ENCODE measurements at places on chromosomes 5 and 9. TPM values are rescaled to one million over a fixed set of nuclear protein-coding genes. Genes with fewer than 3 reads are reported as not detected.

- no peak for DNase-seq
Measured at GRCh38 chr9:90846770-90847419, 45.3 kb downstream of the SYK start.

GRCh38 chr5:55894135-55894534 lies 43.0 kb downstream of the IL31RA start:
- no peak for DNase-seq

GRCh38 chr5:55104036-55104772 lies 1.8 kb downstream of the GZMA start:
- DNase-seq = no peak

INSL6 gene
- not detected for total RNA-seq

FOXI1 gene
- 0.14 TPM for total RNA-seq

- no peak for DNase-seq
Measured at GRCh38 chr5:17235731-17236330, 18.4 kb downstream of the BASP1 start.

- no peak for DNase-seq
Measured at GRCh38 chr9:278651-279050, 64.0 kb downstream of the DOCK8 start.

TCF7 gene
- total RNA-seq = 36.2 TPM

PIP5K1B gene
- 10.3 TPM for total RNA-seq

PKD2L2 gene
- total RNA-seq = not detected

DMRT3 gene
- not detected for total RNA-seq

GRCh38 chr5:172887692-172888091 lies 53.6 kb downstream of the ERGIC1 start:
- no peak for DNase-seq

SREK1 gene
- total RNA-seq = 81.4 TPM

CERT1 gene
- 42.7 TPM for total RNA-seq

DNA sequence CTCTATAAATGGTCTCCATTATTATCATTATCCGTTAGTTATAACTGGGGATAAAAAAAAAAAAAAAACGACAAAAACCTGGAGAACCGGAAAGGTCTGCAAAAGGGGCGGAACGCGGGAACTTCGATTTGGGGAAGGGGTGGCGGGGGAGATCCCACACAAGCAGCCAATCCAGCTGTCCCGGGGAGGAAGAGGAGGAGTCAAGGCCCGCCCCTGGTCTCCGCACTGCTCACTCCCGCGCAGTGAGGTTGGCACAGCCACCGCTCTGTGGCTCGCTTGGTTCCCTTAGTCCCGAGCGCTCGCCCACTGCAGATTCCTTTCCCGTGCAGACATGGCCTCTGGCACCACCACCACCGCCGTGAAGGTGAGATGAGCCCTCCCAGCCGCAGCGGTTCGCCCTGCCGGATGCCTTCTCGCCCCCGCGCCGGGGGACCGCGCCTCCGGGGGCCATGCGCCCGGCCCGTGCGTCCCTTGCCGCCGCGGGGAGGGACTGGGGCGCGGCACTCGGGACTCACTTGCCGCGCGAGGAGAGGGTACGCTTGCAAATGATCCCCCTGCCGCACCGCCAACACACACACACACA lies at the start of gene MTAP:
Gene MTAP (plus strand): TSS at position 219 of the 583 bp plus-strand sequence. CDS start 113 bp downstream, at position 332.
- DNase-seq = peak; percentile 88

- DNase-seq = no peak
Measured at GRCh38 chr9:91376239-91376638, 14.5 kb upstream of the AUH start.

- no peak for DNase-seq
Measured at GRCh38 chr5:56037531-56038010, 42.8 kb upstream of the IL6ST start.

DNA sequence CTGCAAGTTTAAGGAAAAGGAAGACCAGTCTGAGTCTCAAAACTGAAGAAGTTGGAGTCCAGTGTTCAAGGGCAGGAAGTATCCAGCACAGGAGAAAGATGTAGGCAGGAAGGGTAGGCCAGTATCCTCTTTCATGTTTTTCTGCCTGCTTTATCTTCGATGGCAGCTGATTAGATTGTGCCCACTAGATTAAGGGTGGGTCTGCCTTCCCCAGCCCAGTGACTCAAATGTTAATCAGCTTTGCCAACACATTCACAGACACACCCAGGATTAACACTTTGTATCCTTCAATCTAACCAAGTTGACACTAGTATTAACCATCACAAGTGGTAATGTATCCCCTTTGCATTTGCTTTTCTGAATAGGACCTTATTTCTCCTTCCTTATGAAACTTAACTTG lies 535.9 kb upstream of the FTMT start:
- DNase-seq = no peak

DNA sequence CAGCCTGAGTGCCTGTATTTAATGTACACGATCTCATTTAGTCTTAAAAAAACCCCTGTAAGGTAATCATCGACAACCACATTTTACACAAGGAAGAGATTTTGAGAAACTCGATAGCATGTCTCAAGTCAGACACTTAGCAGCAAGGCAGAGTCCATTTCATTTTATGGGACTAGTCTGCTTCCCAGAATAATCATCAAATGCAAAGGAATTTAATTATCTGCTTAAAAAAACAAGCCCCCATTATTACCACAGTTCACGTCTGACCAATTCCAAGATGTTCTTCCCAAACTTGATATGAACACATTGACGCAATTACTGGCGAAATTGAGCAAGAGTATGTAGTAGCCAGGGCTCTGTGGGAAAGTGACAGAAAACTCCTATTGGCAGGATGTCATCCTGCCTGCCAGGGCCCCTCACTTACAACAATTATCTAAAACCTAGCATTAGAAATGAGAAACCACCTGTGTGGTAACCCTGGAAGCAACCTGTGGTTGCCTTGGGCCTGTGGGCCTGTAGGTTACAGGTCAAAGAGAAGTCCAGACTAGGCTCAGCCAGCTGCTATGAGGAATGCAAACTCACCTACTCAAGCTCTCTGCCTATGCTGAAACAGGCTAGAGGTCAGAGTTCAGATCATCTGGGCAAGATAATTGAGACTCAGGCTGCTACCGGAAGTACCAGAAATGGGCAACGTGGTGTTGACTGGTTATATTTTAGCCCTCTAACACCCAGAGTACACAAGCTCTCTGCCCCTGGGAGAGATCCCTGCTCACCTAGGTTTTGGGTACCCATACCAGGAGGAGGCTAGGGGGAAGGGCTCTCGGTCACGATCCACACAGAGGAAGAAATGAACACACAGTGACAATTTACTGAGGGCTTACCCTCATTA lies 1.6 kb downstream of the B4GALT1 start:
- DNase-seq = peak; percentile 89

- no peak for DNase-seq
Measured at GRCh38 chr5:64221911-64222310, 56.3 kb downstream of the RNF180 start.

DNA sequence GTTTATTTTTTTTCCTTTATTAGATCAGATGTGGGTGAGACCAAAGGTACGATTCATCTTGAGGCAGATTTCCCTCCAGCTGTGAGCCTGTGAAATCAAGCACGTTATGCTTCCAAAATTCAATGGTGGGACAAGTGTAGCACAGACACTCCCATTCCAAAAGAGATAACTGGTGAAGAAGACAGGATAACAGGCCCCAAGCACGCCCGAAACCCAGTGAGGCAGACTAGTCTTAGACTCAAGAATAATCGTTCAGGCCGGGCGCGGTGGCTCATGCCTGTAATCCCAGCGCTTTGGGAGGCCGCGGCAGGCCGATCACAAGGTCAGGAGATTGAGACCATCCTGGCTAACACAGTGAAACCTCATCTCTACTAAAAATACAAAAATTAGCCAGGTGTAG lies 36.8 kb upstream of the COL5A1 start:
- no peak for DNase-seq

PRR16 gene
- not detected for total RNA-seq

DNA sequence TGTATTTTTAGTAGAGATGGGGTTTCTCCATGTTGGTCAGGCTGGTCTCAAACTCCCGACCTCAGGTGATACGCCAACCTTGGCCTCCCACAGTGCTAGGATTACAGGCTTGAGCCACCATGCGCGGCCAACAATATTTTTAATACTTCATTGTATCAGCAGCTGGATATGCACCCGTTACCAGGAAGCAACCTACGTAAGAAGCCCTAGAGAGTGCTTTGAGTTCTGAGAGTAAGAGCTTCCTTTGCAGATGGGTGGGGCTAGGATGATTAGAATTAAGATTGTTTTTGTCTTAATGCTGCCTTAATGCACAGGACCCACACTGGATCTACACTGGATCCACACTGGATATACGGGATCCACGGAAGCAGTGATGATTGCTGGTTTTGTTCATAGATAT lies 123.9 kb upstream of the ABCA1 start:
- no peak for DNase-seq

DNA sequence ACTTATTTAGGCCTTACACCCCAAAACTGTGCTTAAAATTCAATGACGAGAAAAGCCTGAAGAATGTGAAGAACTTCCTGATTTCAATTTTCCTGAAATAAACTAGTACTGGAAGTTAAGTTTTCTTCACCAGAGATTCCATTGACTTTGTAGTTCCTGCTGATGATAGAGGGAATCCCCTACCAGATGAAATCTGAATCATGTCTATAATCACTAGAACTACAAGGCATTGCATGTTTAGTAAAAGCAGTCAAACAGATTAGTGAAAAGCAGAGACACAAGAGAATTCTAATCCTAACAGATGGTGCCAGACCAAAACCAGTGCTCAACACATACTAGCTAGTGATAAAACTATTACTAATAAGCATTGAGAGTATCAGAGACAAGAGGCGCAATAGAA lies 130.0 kb downstream of the PDE4D start:
- no peak for DNase-seq

DNA sequence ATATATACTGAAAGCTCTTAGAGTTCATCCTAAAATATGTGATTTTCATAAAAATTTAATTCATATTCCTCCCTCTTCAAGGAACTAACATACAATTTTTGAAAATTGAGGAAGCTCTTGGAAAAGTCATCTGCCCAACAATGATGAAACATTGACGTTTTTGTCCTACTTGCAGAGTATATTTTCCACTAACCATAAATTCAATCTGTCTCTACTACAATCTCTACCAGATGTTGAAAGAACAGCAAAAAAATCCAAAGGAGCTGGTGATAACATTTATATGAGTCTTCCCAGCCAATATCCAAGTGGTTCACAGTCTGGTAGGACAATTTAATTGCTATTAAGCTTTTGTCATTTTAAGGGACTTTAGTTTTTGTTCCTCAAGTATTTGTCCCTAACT lies 81.1 kb upstream of the NR3C1 start:
- no peak for DNase-seq
